ENCODE measurements at places on chromosomes 2 and 18. TPM values are rescaled to one million over a fixed set of nuclear protein-coding genes. Genes with fewer than 3 reads are reported as not detected.

DNA sequence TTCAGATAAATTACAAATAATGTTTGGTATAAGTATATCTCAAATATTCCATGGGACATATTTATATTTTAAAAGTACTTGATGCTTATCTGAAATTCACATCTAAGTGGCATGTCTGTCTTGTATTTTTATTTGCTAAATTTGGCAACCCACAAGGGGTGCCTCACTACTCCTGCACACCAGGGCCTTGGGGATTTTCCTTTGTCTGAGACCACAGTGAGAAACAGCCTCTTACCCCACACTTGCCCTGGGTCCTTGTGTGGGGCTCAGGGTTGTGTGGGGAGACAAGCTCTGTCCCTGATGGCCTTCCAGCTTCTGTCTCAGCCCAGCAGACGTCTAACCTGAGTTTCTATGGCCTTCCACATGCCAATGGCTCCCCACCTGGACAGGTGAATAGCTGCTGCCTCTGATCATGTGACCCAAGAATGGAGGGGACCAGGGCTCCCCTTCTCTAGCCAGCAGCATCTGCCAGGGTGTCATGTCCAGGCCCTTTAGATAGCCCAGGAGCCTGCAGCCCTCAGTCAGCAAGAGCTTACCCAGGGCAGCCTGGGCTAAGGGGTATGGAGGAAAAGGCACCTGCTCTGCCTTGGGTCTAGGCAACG lies 49.5 kb upstream of the MRPL33 start:
- H3K27me3 ChIP-seq, result no peaks in the 10 kb centered on the region
- no peaks in the 10 kb centered on the region for H3K36me3 ChIP-seq
- peaks cover 26% of the 10 kb centered on the region for H3K4me1 ChIP-seq
- DNase-seq, result no peak
- peak overlapping the region; percentile 33 for H3K27ac ChIP-seq

DNA sequence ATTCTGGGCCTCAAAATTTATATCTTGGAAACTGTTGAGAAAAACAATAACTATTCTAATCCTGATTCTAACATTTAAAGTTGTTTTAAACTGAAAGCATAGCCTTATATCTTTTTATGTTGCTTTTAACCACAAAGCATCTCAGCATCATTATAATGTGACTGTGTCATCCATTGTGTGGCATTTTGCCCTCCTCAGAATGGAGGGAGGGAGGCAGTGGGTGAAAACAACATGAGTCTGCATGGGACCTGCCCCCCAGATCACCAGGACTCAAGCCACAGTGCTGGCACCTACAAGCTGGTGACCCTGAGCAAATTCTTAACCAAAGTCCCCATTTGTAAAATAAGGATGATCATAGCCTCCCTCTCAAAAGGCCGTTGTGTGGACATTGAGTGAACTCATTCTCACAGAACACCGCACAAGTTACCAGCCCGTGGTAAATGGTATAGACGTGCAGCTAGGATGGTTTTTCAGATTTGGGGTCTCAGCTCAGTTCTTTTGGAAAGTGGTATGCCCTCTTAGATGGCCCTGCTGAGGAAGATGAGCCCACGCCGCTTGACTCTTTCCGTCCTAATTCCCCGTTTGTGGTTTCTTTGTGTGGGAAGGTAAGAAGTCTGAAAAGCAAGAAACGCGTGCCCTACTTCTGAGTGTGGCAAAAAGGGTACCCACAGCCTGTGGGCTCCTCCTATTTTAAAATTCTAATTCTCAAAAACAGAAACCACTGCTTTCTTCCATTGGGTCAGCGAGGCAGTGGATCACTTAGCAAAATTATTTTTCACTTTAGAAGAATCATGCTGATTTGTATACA lies 305.0 kb upstream of the ID2 start:
- no peak for DNase-seq
- no peak overlapping the region for H3K27ac ChIP-seq
- H3K36me3 ChIP-seq, result no peaks in the 10 kb centered on the region
- no peaks in the 10 kb centered on the region for H3K27me3 ChIP-seq

DNA sequence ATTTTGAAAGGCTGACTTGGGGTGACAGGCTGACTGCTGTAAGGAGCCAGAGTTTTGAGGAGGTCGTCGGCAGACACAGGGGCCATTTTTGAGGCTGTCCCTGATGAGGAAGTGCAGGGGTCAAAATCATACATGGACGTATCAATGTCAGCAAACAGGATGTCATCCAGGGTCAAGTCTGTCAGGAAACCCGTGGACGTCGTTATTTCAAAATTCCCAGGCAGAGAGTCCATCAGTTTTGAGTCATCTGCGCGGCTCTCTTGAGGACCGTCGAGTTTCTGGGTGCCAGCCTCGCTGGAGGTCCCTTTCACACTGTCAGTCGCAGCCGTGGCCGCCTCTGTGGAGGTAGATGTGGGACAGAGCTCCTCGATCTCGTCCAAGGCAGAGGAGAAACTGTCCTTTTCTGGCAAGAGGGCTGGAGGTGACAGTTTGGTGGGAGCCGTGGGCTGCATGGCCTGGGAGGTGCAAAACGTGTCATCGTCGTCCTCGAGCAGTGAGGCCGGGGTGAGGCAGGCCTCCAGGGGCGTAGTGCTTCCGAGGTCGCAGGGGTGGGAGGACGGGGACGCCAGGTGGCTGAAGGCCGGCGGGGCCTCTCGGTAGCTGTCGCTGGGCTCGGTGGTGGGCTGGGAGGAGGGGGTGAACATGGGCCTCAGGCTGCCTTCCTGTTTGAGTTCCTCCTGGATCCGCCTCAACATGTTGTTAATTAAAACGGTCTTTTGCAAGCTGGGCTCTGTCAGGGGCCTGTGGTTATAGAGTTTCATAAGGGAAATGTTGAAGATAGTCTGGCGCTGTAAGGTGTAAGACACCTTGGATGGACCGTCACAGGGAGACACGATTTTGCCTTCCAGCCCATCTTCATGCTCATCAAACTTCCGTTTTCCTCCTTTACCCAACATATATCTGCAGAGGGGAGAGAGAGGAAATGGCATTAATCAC lies 17.5 kb downstream of the SERTAD2 start:
- no peak for DNase-seq
- H3K4me3 ChIP-seq, result no peak overlapping the region
- H3K27ac ChIP-seq, result no peak overlapping the region

DNA sequence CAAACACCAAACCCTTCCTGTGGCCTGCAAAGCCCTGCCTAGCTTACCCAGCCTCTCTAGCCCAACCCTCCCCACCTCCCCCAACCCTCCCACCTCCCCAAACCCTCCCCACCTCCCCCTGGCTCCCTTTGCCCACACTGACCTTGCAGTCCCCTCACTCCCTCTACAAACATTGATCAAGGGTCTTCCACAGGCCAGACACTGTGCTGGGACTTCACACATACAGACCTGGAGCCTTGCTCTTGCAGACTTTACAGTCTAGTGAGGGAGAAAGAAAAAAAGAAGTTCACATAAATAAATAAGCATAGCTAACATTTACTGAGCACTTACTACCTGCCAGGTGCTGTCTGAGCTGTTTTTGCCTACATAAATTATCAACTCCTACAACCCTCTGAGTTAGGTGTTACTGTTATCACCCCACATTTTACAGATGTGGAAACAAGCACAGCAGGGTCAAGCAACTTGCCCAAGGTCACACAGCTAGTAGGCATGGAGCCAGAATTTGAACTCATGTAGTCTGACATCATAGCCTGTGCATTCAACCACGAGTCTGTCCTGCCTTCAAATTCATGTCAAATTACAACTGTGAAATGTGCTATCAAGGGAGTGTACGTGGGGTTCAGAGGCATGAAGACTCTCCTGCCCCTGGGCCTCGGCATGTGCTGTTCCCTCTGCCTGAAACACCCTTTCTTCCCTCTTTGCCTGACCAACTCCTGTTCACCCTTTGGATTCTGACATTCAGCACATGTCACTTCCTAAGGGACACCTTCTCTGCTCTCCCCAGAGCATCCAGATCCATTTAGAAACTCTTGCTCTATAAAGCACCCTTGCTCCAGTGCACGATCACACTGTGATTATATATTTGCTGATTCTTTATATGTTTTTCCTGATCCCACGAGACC lies 209.9 kb downstream of the TNS1 start:
- H3K36me3 ChIP-seq, result peaks cover 8% of the 10 kb centered on the region
- no peak overlapping the region for H3K4me3 ChIP-seq
- H3K4me1 ChIP-seq, result peaks cover 52% of the 10 kb centered on the region
- DNase-seq, result no peak
- H3K27ac ChIP-seq, result no peak overlapping the region

Gene CFAP65
- total RNA-seq, result 7.6 TPM

Gene TSPYL6
- total RNA-seq, result not detected

Gene CCDC150
- 1.5 TPM for total RNA-seq

All from lower lobe of right lung (tissue), 2 donors.